ENCODE measurements at places on chromosomes 3 and 15.

GRCh38 chr3:195048059-195048905, 222.7 kb downstream of the XXYLT1 start:
- no peak for DNase-seq

DNA sequence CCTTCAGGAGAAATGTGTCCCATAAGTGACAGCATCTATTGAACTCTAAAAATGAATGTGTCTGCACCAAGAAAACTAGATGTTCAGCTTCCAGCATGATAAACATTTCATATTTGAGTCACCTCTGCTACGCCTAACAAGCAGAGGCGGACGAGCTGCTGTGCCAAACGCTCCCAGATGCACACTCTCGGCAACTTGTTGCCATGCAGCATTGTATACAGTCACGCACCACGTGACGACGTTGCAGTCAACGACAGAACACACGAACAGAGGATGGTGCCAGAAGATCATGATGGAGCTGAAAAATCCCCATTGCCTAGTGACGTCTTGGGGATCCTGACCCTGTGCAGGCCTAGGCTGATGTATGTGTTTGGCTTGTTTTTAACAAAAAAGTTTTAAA, 137.5 kb downstream of the XXYLT1 start:
- no peak for DNase-seq

GRCh38 chr15:24878153-24878552, 76.6 kb upstream of the SNRPN start:
- DNase-seq, result no peak

- no peak for DNase-seq
These were observed 37.6 kb downstream of the ERICH6 start for GRCh38 chr3:150666167-150666566.

- no peak for DNase-seq
These were observed 9.7 kb downstream of the STOML1 start for GRCh38 chr15:73982222-73982962.

GRCh38 chr3:13673207-13673606, 124.3 kb downstream of the FBLN2 start:
- peak; percentile 36 for DNase-seq

- DNase-seq, result no peak
These were observed 268.0 kb downstream of the SUCLG2 start for GRCh38 chr3:67386451-67386850.

DNA sequence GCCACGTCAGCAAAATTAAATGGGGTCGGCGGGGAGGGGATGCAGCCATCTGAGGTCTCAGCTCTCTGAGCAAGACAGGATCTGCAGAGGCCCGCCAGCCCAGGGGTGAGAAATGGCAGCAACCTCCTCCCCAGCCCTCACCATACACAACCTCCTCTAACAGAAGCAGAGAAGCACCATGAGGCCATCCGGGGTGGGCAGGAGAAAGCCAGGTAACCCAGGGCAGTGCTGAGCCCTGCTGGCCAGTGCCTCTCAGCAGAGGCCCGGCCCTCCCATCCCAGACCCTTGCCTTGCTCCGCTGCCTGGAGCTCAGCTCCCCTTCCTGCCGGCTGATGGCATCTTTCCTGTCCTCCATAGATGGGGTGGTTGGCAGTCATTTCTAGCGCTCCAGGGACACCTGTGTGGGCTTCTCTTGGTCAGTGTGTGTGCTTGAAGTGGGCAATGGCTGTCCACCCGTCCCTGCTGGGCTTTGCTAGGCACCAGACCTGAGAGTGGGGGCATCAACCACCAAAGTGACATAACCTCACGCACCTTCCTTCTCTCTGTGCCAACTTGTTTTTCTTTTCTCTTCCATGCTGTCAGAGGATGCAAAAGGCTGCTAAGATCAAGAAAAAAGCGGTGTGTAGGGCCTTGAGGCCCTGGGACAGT, 175.8 kb downstream of the NSMCE3 start:
- DNase-seq, result no peak

- DNase-seq, result no peak
These were observed 13.6 kb upstream of the CSPG5 start for GRCh38 chr3:47592066-47592795.

DNA sequence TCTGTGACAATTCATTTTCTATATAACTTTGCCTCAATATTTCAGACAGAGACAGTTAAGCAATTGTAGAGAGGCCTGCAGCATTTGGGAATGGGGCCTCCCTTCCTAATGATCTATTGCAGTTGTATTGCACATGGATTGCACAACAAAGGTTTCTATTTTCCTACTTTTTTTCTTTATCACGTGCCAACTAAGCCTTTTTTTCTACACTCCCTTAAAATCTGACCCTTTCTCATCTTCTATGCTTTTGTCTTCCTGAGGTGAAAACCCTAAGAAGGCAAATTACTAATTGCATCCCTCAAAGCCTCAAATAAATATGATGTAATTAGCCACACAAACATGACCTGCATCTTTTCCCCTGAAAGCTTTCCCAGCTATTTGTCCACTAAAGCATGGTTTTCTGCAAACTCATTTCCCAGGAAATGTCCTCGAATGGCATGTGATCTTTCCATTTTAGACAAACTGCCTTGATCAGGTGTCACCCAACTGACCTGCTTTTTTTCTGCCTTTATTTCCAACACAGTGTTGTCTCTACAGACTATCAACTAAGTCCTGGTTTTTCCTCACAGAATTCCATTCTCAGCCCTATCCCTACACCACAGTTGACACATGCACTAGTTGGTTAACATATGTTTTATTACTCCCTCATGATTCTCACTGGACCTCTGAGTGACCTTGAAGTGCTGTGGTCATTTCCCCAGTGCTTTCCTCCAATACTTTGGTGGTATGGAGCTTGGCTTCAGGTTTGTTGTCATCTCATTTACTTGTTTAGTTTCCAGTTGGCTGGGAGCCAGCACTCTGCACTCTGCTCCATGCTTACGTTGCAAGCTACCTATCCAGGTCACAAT, 31.9 kb upstream of the TSC22D2 start:
- no peak for DNase-seq

- DNase-seq, result no peak
These were observed 34.1 kb upstream of the RASGRP1 start for GRCh38 chr15:38598749-38599148.

- DNase-seq, result no peak
These were observed 91.4 kb upstream of the TJP1 start for GRCh38 chr15:29913528-29914135.

- no peak for DNase-seq
These were observed 215.9 kb downstream of the TIGIT start for GRCh38 chr3:114509756-114510155.

GRCh38 chr3:23761440-23761896, 44.3 kb upstream of the UBE2E1 start:
- DNase-seq, result peak; percentile 69

DNA sequence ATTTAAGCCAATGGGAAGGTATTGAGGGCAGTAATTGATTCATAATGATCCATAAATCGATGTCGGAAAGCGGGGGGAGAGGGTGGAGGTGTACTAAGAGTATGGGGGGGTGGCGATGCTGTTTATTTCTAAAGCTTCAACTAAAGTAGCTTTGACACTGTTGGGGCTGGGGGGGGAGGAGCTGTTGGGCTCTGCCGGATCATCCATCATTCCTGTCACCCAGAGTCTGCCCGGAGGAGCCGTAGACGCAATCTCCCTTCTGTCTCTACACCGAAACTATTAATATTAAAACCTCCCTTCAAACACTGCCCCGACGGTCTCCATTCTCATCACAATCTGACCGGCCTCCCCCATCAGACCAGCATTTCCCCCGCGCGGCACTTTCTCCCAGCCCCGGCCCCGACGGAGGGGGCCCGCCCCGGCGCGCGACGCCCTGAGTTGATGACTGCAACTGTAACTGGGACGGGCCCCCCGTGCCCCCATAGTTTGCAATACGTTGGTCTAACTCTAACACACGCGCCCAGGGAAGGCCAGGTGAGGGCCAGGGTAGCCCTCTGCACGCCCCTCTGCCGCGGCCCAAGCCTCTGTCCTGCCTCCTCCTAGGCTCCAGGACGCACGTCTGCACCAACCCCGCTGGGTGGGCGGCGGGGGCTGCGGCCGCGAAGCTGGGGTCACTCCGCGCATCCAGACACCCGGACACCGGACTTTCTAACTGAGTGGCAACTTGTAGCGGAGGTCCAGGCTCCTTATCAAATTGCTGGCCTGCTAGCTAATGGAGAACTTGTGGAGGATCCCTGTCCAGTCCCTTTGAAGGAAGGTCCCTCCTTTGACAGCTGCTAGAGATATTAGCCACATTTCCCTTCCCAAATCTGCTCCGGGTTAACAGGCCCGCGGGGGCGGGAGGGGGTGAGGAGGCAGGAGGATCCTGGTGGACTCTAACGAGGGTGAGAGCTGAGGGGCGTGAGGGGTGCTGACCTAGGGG, 212.0 kb downstream of the MEIS2 start:
- DNase-seq, result peak; percentile 23

- no peak for DNase-seq
These were observed 96.2 kb upstream of the NR2F2 start for GRCh38 chr15:96234109-96234892.

GRCh38 chr3:193033226-193033780, 115.6 kb upstream of the MB21D2 start:
- no peak for DNase-seq

- no peak for DNase-seq
These were observed 352.0 kb upstream of the ADAMTS9 start for GRCh38 chr3:65039754-65040210.

DNA sequence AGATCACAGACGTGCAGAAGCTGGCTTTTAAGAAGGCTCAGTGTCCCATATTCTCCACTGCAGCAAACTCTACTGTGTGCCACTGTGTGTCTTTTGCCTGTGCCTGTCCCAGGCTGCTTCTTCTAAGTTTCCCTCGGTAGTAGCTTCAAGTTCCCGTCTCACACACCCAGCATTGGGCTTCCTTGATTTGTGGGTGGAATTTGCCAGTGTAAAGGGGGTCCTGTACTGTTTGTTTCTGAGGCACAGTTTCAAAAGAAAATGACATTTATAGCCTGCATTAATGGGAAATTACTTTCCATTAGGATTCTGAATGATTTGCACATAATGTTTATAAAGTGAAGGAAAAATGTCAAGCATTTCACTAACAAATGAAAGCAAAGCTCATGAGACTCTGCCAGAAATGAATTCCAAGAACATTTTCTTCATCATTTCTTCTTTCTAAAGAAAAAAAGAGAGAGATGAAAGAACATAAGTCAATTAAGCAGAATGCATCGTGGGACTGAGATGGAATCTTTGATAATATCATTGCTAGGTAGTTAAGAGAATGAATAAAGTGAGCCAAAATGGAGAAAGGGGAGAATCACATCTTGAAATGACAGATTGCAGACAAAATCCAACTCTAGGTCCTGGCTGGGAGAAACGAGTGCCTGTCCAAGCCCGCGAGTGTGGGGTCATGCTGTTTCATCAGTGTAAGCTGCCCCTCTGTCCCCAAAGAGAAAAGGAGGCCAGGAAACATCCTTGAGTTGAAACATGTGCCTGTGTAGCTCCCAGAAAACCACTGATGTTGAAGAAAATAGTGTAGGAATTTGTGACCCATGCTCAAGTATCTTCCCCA, 48.6 kb upstream of the ADAMTSL3 start:
- DNase-seq, result no peak

- DNase-seq, result no peak
These were observed 42.1 kb upstream of the TSPAN3 start for GRCh38 chr15:77112838-77113504.

DNA sequence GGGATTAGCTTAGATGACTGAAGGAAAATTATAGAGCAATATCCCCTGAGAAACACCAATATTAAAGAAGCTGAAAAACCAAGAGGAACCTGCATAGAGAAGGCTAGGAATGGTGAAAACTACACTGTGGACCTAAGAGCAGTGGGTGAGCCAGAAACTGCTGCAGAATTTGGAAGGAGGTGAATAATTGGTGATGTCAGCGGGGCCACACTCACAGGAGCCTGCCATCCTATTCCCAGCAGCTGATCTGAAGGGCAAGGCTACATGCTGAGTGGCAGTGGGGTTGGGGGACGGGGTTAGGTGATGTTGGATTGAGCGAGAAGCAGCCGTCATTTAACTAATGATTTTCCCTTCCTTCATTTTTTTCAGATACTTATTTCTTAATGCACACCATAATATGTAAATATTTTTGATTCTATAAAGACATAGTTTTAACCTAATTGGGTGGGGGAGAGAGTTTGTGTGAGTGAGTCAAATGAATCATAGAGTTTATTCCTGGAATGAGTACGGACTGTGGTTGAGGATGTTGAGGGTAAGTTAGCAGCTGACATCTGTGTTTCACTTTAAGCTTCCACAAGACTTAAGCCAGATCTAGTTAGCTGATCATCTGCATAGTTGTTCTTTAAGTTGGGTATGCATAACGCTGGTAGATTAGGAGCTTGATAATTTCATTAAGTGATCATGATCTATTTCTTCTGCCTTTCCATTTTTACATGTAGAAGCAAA, 222.8 kb downstream of the PTPRG start:
- no peak for DNase-seq

DNA sequence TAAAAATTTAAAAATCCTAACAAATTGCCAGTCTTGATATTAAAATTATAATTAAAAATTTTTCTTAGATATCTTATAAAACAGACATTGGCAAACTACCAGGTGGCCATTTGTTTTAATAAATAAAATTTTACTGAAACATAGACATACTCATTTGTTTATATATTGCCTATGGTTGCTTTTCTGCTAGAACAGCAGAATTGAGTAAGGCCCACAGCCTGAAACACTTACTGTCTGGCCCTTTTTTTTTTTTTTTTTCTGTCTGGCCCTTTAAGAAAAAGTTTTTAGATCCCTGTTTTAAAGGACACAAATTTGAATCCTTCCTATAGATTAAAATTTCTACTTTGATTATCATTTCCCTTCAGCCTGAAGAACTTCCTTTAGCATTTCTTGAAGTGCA, 60.5 kb upstream of the CTDSPL2 start:
- DNase-seq, result no peak

DNA sequence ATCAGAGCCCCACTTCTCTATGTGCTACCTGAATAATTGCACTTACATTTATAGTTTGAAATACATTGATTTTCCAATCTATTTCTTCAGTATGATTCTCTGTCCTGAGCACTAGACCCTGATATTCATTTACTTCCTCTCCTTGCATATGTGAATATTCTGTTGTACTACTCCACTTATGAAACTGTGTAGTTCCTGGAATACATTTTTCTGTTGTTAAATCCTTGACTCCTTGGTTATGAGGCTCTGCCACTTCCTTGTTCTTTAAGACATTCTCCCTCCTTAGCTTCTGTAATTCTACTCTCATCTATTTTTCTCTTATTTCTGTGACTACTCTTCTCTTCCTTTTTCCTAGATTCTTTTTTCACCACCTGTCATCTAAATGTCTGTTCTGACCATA, 12.9 kb upstream of the MGA start:
- DNase-seq, result no peak

DNA sequence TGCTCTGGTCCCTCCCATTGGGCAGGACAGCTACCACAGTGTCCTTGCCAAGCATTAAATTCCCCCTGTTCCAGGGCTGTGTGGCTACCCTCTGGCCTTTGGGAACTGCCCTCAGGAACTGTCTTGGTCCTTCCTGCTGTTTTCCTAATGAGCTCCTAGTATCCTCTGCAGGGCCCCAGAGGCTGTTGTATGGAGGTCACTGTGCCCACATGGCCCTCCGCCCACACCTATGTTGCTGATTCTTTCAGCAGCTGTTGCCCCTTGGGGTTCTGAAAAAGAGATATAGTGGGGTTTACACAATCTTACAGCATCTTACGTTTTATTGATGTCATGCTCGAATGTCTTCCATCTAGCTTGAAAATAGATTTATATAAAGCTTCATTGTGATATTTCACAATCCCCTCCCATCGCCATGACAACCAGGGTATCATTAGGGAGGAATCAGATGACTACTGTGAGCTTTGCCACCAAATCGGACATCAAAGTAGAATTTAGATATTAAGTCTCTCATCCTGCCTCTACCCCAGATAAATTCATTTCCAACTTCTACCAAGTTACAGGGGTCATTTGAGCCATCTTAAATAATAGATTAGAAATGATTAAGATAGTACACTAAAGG, 97.1 kb upstream of the NR2E3 start:
- DNase-seq, result no peak

All from HEK293T (cell line).